ENCODE measurements at places on chromosomes 4 and X.

DNA sequence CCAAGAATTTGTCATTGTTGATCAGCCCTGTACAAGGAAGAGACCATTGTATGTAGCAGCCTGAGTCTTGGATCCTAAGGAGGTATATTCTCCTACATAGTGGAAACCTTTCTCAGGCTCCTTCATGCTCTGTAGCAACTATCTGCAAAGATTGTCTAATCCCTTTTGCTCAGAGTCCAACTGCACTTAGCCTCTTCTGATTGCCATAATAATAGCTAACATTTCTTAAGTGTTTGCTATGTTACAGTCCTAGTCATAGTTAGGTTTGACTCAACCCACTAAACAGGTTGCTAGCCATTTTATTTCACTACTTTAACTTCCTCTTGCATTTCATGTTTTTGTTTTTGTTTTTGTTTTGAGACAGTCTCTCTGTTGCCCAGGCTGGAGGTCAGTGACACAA lies 50.8 kb upstream of the SLC16A2 start:
- DNase-seq: no peak

DNA sequence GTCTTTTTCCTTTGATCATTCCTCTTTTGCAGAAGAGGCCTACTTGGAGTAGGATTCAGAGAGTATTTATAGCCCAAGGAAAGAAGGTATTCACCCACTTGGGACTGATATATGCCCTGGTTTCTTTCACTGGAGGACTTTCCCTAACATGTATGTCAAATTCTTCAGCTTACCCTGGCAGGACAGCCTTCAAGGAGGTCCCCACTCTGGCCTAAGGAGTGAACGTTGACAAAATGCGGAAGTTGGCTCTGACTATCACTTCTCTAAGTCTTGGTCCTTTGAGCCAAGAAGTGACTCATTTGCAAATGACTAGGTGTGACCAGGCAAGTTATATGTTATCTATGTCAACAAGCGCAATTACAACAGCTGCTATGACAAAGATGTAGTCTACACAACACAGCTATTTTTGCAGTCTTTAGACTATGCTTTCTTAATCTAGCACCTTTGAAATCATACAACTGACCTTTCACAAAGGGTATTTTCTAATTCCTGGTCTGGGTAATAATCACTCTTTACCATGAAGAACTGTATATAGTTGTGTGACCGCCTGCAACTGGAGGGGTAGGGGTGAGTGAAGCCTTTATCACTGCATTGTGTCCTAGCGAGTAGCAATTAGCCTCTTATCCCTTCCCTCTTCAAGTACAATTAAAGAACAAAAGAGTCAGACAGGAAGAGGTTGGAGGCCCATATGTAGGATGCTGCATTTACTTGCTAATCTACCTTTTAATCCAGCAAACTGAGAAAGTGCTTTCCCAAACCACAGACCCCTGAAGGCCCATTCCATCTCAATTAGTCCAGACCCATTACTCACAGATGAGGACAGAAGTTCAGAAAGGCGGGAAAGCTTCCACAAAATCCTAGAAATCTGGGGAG lies 50.1 kb downstream of the RASGEF1B start:
- peak; percentile 52 for DNase-seq

- peak; percentile 55 for DNase-seq
These were observed 35.7 kb downstream of the ACE2 start for GRCh38 chrX:15564981-15565579.

DNA sequence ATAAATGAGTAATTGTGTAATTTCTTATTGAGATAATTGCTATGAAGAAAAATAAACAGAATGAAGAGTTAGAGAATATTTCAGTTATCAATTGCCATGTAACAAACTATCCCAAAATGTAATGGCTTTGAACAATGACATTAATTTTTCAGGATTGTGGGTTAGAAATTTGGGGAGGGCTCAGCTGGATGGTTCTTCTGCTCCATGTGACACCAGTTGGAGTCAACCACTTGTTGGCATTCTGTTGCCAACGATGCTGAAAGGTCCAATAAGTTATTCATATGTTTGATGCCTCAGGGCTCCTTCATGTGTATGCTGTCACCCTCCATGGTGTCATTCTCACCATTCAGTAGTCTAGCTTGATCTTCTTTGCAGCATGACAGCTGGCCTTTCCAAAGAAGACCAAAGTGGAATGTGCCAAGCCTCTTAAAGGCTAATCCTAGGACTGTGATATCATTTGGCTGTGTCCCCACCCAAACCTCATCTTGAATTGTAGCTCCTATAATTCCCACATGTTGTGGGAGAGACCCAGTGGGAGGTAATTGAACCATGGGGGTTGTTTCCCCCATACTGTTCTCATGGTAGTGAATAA lies 20.9 kb upstream of the CCDC149 start:
- no peak for DNase-seq

GRCh38 chr4:3354455-3354811 lies 61.6 kb downstream of the RGS12 start:
- DNase-seq: no peak

DNA sequence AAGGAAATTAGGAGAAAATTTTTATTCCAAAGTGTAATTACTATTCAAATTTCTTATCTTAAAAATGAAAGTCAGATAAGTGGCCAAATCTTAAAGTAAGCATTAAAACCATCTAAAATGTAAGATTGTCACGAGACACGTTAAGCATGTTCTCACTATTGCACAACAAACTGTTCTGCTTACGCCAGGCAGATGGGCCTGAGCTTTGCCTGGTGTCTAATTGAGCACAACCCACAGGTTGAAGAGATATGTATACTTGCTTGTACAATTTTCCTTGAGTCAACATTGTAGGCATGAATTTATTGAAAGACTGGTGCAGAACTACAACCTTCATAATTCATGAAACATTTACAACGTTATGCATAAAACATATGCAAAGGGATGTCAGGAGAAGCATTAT lies 3.9 kb downstream of the RNF128 start:
- DNase-seq: no peak

DNA sequence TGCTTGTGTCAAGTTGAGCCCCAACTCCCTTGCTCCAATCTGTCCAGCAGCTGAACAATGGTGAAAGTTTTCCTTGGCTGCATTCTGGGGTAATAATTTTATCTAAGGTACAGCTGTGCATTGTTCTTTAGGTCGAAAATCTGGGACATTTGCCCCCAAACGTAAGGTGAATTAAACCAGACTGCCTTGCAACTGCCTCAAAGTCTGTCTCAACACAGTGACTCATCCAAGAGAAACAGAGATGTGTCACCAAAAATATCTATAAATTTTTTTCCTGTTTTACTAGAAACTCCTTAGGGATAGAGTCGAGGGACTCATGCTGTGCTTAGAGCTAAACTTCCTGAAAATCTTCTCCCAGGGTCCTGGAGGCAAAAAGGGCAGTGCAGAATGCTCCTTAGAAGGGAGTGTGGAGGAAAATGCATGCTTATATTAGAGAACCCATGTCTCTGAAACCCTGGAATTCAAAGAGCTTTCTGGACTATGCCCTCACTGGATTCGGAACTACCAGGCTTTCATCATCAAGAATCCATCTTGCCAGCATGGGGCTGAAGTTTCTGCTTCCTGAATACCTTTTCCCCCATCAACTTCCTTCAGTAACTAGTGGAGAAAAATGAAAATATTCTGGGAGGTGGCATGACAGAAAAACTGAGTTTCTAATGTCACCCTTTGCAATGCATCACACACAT lies 115.7 kb downstream of the PALLD start:
- peak; percentile 82 for DNase-seq

DNA sequence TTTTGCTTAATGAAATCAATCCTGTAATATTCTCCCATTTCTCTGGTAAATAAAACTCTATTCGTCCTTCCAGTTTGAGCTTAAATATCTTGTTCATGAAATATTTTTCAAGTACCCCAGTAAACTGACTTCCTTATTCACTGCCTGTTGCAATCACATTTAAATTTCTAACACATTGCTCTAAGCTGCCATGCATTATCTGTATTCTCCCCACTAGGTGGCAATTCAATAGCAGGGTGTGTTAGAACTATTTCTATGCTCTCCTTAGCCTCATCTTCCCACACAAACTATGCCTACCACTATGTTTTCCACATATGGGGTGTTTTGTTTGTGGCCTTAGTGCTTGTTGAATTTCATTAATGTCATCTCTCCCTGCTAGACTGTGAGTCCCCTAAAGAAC lies 377.1 kb upstream of the HS3ST1 start:
- DNase-seq: peak; percentile 28

DNA sequence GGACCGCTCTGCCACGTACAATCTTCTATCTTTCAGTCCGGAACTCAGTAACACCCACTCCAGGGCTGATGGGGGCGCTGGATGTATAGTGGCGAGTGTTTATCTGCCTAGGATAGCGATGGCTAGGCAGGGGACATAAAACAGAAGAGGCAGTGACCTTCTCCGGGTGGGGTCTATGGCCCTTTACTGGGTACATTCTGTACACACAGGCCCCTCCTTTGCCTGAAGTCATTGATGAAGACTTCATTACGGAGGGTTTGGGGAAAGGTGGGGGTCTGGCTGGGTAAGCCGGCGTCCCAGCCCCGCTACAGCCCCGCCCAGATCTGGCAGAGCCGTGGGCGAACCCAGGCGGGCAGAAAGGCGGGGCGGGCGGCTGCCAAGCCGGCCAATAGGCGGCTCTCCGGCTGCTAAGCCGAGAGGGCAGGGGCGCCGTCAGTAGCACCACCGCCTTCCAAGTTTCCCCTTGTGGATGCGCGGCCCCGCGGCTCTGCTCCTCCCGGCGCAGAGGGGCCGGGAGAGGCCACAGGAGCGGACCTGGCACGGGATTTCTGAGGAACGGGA lies at the start of gene CHST7:
Gene CHST7, plus strand, starts transcription at position 435 of the 561 bp plus-strand sequence. CDS start 167 bp downstream, outside the sequence.
- peak; percentile 69 for DNase-seq

GRCh38 chr4:16129336-16129735 lies 45.5 kb upstream of the PROM1 start:
- no peak for DNase-seq

GRCh38 chr4:95701500-95702170 lies 138.3 kb upstream of the PDHA2 start:
- peak; percentile 58 for DNase-seq

- no peak for DNase-seq
These were observed 418 bp downstream of the TAB3 start for GRCh38 chrX:30888526-30889146.

GRCh38 chrX:53374222-53374820 lies 48.1 kb downstream of the SMC1A start:
- no peak for DNase-seq

GRCh38 chrX:74890676-74891430 lies 34.4 kb downstream of the NEXMIF start:
- no peak for DNase-seq

- no peak for DNase-seq
These were observed 42.1 kb downstream of the MAB21L2 start for GRCh38 chr4:150624055-150624454.

GRCh38 chr4:151538963-151539362 lies 130.0 kb downstream of the FHIP1A start:
- DNase-seq: no peak

- DNase-seq: no peak
These were observed 7.8 kb upstream of the TMEM144 start for GRCh38 chr4:158202481-158202880.

- DNase-seq: no peak
These were observed 898.2 kb downstream of the PCDH18 start for GRCh38 chr4:136634121-136634520.

- peak; percentile 86 for DNase-seq
These were observed 2138.8 kb downstream of the PCDH7 start for GRCh38 chr4:32858971-32859370.

GRCh38 chr4:122652379-122652778 lies 31.5 kb upstream of the IL21 start:
- peak; percentile 72 for DNase-seq

DNA sequence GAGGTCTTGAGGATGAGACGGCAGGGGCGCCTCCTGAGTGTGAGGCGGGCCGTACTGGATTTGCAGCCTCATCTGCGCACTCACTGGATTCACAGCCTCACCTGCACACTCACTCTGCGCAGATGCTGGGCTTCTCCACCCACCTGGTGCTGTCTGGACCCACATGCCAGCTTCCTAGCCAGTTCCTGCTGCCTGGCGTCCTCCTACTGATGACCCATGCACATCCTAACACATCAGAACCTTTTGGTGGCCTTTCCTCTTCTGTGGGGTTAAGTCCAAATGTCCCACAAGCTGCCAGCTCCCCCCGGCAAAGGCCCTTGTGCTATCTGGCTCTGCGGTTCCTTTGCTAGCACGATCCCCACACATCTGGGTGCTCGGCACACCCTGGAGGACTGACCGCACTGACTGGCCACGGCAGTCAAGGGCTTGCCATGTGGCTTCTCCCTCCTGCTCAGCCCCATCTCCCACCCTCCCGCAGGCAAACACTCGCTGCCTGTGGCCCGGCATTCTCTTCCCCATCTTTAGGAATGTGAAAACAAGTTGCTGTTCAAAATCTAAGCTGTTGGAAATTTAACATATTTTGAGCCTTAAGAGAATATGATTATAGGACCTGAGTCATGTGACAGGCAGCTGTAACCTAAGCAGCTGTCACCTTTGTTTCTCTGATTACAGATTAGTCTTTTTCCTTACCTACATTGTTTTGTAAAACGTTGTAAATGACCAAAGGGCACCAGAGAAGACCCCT lies 39.4 kb upstream of the AFAP1 start:
- no peak for DNase-seq

- DNase-seq: no peak
These were observed 715 bp downstream of the ZMAT1 start for GRCh38 chrX:101931136-101931487.

DNA sequence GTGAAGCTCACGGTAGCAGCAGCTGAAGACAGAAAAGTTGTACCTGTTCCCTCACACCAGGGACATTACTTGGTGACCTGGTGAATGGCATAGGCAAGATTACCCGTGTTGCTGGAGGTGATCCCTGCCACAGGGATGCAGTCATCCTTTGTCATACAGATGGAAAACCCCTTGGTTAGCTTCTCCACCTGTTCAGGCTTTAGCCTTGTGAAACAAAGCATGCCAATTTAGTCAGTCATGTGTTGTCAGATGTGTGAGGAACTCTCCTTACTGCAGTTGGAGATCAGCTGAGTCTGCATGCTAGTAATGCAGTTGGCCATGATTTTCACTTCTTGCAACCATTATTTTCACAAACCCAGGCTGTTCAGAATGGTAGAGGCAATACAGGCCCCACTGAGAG lies 41.0 kb downstream of the AMELX start:
- no peak for DNase-seq
